NCI-H69 (cell line): ENCODE measurements at places on chromosomes 5 and 9.

- no peak for DNase-seq
Measured at GRCh38 chr9:92474587-92474986, 7.7 kb downstream of the ASPN start.

DNA sequence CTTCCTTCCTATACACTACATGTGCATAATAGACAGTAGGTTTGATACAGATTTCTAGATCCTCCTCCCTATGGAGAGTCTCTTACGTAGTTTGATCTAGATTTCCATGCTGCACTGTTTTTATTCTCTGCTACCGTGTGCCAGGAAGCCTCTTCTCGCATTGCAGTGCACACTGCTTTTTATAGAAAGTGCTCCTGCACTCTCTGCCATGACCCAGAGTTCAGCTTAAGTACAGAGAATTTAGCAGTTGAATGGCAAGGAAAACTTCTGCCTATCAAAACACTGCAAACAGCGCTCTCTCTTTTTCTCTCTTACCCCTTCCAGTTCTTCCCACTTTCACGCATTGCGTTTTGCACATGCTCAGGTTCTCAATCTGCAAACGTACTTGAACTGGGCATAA lies 187.4 kb downstream of the ARHGAP26 start:
- no peak for DNase-seq

DNA sequence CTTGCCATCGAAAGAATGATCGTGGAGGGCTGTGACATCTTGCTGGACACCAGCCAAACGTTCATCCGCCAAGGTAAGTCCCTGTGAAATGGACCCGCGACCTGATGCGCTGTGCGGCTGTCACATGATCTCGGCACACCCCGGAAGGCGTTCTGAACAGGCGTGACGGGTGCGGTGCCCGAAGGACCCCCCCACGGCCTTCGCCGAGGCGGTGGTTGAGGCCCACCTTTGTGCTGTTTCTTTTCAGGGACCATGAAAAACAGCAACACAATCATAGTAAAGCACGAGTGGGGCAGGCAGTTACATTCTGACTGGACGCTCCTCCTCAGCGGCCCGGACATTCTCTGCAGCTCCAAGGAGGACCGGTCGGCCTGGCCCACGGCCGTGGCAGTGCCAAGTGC lies 126.7 kb downstream of the RASGRF2 start:
- peak; percentile 14 for DNase-seq

GRCh38 chr9:93677048-93677571 lies 100.7 kb downstream of the PHF2 start:
- DNase-seq = no peak

- no peak for DNase-seq
Measured at GRCh38 chr5:2523180-2523579, 228.3 kb downstream of the IRX2 start.

DNA sequence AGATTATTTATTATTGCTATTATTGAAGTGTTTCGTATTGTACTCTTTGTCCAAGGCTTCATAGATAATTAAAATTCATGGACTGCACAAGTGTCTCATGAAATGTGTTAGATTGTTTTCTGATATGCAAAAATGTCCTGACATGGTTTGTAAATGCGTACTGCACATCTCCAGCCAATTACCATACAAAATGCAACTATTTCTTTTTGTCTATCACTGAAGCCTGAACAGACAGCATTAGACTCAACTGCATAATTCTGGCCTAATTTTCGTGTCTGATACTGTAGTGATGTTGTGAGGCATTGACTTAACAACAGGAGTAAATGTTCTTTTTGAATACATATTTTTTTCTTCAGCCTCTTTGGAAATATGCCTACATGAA lies 498.2 kb upstream of the CD180 start:
- no peak for DNase-seq

DNA sequence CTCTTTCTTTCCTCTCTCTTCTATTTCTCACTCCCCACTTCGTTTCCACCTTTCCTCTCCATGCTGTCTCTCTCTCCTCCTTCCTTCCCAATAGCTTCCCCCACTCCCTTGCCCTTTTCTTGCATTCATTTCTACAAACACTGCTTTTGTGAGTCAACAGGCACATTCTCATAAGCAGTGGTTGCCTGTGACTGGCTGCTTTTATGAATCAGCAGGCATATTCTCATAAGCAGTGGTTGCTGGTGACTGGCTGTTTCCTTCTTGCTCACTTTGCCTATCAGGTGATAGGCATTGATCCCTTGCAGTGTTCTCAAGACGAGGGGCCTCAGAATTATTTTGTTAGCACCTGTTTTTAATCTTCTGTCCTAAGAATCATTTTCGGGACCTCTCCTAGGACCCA lies 116.1 kb upstream of the ACTBL2 start:
- no peak for DNase-seq

DNA sequence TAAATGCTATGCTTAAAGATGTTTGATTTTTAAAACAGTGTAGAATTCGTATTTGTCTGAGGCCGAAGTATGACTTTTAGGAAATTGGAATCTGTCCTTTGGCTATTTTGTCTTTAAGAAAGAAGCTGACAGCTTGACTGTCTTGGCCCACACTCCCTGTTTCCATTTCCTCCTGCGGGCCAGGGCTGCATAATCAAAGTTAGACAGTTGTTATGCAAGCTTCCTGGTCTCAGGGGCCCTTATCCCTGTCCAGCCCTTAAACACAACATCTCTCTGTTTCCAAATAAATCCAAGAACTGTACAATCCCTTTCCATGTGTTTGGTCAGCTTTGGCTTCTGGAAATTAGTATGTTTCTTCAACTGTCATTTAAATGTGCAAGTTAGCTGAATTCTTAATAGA lies 54.6 kb upstream of the ECM2 start:
- no peak for DNase-seq

GRCh38 chr9:92514635-92515034 lies 21.2 kb downstream of the ECM2 start:
- DNase-seq = no peak

DNA sequence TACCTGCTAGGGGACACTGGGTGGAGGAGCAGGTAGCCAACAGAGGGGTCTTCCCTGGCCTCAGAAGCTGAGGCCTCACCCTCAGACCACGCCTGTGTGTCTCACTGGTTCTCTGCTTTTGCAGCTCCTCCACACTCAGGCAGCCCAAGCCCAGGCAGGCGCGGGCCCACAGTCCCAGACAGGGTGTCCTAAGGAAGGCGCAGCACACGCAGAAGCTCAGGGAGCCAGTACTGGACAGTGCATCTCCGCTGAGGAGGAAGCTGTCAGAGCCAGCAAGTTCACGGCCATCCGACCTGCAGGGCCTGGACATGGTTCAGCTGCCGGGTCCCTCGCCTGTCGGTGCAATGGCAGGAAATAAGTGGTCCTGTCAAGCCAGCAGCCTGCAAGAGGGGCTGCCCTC lies 25.3 kb downstream of the CFAP90 start:
- DNase-seq = no peak

- peak; percentile 57 for DNase-seq
Measured at GRCh38 chr5:128036950-128037349, 46.6 kb upstream of the SLC12A2 start.

DNA sequence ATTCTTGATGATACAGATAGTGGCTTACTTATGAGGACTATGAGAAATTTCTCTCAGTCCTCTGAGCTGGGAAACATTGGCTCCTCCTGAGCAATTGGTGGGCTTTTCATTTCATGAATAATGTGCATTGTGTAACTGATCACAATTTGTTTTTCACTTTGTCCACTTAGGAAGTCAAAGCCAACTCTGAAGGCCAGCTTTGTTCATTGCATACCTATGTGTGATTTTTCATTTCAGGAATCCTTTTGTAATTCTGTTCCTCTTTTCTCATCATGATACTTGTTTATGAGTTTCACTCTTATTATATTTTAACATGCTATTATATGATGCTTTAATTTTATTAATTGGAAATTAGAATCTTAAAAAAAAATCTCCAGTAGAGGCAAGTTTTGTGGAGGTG lies 483.0 kb downstream of the EBF1 start:
- no peak for DNase-seq

- DNase-seq = peak; percentile 96
Measured at GRCh38 chr9:137441289-137441934, at the start of gene ENTPD8. ENTPD8 (minus strand) TSS chr9:137441357; CDS start chr9:137438285, 3,072 bp downstream.

GRCh38 chr5:132013006-132013689 lies 1.7 kb upstream of the ACSL6 start:
- DNase-seq = no peak

DNA sequence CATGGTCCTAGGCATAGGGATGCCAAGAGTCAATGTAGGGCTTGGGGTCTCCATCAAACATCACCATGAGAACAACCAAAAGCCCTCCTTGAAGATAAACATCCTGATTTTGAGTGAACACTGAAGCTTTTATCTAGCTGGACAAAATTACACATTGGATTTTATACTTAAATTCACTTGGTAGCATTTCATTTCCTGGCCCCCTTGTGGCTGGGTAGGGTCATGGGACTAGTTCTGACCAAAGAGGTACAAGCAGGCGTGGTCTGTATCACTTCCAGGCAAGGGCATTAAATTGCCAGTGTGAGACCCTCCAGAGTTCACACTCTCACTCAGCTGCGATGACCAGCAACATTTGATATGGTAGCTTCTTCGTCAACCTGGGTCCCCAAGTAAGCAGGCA lies 320.3 kb downstream of the ACTL7B start:
- DNase-seq = peak; percentile 45

- DNase-seq = peak; percentile 39
Measured at GRCh38 chr5:119271758-119272730, 83.8 kb upstream of the TNFAIP8 start.

DNA sequence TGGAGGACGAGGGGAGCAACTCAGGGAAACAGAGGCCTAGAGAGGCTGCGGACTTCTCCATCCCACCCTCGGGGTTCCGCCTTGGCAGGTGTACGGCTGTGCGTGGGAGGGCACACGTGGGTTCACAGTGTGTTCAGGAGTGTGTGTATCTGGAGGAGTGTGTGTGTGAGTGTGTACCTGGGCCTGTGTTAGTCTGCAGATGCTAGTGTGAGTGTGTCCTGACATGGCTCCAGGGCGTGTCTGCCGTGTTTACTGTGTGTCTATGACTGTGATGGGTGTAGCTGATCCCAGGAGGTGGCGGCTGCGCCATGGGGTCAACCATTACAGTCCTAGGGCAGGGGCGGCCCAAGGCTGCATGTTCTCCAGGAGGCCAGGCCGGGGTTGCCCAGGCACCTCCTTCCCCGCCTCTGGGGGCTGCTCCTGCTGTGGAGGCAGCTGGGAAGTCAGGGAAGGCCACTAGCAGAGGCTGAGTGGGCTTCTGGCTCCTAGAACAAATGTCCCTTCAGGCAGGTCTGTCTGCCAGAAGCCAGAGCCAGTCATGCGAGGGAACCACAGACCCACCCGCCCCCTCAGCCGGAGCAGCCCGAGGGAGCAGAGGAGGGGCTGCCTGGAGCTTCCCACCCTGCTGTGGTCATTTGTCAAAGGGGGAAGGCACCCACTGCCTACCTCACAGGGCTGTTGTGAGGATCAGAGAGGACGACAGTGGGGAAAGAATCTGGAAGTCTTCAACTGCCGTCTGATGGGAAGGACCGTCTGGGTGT lies 21.4 kb downstream of the CRB2 start:
- peak; percentile 81 for DNase-seq

DNA sequence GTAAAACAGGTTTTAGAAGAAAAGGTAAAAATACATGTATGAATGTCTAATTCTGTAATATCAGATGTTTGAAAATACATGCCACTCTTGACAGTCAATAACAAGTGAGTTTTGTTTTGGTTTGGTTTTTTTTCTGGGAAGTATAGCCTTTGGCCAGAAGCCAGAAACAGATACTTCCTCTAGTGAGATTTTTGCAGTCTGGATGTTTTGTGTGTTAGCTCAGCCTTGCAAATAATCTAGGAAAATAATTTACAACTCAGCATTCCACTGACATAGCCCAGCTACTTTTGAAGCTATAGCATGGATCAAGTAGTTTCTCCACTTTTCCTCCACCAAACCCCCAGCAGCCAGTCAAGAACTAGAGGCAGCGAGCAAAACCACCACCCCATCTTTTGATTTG lies 56.7 kb downstream of the SLC1A1 start:
- no peak for DNase-seq

DNA sequence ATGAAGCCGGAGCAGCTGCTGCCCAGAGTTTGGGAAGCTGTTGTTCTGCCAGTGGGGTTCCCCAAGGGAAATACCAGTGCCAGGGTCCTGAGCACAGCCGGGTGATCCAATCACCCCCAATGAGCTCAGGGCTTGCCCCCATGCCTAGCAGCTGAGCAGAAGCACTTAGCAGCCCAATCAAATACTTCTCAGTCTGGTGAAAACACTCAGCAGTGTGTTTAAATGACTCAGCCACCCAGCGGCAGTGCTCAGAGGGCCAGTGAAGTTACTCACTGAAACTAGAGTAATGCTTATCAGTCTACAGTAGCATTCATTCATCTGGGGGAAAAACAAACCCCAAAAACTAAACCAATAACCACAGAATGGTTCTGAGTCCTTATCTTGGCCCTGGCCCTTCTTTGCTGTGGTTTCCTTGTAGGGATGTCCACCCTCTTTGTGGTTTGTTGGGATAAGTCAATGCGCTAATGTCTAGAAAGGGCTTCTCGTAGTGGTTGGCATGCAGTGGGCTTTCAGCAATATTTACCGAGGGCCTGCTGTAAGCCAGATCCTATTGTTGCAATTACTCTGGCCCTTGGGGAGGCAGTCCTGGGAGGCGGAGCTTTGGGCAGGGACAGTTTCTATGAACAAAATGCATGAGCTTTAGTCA lies 43.1 kb downstream of the LHX2 start:
- no peak for DNase-seq

DNA sequence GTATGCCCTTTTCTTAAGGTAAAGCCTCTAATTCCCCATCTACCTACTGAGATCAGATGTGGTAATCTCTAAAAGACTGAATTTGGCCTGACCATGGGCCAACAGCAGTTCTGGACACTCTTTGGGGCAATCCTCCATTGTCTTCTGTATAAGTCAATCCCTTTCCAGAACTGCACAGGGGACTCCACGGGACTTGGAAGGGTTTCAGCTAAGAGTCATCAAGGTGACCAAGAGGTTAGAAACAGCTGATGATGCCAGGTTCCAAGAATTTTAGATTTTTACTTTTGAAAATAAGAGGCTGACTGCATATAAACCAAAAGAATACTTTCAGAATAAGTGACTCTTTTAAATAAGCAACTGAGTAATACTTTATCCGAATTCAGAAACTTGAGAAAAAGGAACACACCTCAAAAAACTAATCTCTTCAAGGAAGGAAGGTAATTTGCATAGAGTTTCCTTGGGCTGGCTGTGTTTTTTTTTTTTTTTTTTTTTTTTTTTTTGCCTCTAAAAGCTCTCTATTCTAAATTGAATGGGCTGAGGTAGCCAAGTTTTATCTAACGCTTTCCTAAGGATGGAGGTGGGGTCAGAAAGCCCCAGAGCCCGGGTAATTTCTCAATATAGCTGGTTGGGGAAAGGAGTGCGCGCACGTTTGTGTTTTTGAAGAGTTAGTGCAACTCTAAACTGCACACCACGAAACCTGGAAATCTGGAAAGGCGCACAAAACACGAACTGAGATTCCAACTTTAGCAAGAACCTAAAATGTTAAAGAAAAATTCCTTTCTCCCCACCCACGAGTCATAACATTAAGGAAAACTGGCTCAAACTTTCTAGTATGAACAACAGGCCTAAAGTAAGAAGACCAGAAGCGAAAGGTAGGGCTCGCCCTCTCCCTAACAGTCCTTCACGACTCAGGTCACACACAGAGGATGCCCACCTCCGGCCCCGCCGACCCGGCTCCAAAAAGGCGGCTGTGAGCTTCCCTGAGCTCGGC lies 1.3 kb downstream of the VCP start:
- DNase-seq = no peak
